ENCODE measurements at places on chromosomes 3 and 15.

- no peak for DNase-seq
Observed at GRCh38 chr3:32436816-32437189, 45.1 kb downstream of the CMTM7 start.

GRCh38 chr15:73870700-73871408 is 2.5 kb upstream of the TBC1D21 start:
- no peak for DNase-seq

DNA sequence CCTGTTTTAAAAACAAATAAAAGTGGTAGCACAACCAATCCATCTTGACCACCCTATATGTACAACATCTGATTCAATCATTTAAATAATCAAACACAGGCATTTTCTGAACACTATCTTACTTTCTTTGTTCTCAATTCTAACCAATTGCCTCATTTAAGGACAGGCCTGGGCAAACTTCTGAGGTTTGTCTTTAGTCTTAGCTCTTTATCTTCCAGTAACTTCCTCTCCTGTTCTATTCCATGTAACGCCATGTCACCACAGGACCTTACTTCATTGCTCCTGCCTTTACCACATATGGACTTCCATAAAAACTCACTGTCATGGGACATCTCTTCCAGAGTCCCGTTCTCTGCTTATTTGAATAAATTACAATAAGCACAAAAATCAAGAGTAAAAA is 14.9 kb downstream of the HDGFL3 start:
- DNase-seq, result no peak

- DNase-seq, result no peak
Observed at GRCh38 chr3:171748064-171748924, 62.0 kb downstream of the PLD1 start.

- DNase-seq, result no peak
Observed at GRCh38 chr15:63258658-63259057, 18.7 kb upstream of the APH1B start.

- no peak for DNase-seq
Observed at GRCh38 chr15:97708252-97708651, 252.3 kb upstream of the ARRDC4 start.

DNA sequence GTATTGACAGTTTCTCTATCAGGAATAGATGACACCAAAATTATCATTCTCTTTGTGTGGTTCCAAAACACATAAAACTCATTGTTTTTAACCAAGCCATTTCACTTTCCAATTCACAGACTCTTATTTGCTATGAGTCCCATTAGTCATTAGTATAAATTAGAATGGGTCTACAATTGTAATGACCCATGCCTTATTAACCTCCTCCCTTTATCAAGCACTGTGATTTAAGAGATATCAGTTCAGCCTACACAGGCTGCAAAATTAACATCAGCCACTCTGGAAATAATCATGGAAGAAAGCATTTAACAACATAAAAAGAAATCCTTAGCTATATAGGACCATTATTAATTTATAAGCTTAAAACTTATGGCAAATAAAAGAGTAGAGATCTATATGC is 440.6 kb downstream of the GBE1 start:
- DNase-seq, result no peak

- DNase-seq, result no peak
Observed at GRCh38 chr3:39096775-39097174, 10.7 kb downstream of the GORASP1 start.

DNA sequence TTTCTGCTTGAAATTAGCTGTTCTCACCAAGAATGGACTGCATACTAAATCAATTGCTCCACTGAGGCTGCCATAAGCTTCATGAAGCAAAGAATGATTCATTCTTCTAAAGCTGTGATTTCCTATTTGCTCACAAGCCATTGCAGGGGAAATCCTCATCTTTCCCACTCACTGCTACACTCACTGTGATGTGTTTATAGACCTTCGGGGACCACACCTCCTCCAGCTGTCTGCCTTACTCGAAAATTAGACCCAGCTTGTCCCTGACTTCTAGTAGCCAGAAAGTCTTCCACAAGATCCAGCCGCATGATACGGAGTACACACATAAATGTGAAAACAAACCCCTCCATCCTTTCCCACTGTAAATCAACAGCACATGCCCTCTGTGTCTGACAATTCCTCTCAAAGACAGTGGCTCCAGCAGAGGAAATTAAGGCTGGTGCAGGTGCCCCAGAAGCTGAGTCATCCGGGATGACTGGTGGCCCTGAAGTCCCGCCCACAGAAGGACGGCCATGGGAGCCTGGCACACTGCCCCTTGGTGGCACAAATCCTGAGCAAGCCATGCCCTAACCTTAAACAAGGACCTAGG is 172.0 kb downstream of the STT3B start:
- DNase-seq, result no peak

DNA sequence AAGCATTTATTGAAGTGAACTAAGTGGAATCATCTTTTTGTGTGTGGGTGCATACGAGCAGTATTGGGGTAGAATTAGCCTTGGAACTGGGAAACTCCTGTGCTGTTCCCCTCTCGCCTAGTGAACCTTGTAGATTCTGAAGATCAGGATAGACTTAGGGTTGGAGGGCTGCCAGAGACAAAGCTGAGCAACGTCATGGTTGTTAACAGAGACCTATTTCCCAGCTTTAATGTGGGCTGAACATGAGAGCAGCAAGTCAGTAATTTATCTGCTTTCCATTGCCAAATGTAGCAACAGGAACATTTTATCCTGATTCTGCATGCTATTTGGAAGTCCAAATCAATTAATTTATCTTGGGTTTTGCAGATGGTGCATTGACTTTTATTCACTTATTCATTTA is 246.6 kb downstream of the IL20RB start:
- DNase-seq, result no peak

- DNase-seq, result no peak
Observed at GRCh38 chr3:133041524-133041829, 3.3 kb downstream of the TMEM108 start.

DNA sequence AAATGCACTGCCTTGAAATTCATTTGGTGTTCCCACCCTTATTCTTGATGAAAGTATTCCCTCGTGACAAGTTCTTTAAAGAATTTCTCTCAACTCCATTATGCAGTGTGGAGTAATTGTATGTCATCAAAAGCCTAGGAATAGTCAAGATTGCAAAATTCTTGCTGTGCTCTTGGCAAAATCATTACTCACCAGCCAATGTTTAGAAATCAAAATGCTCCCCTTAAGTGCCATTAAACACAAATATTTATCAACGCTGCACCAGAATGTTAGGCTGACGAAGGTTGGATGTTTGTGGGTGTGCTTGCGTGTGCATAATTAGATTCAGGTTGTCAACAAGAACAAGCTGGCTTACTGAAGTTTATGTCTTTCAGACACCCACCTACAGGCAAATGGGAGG is 40.5 kb downstream of the SST start:
- no peak for DNase-seq

- no peak for DNase-seq
Observed at GRCh38 chr3:128311441-128311844, 155.2 kb downstream of the DNAJB8 start.

GRCh38 chr15:88428805-88429605 is 38.2 kb downstream of the MRPL46 start:
- DNase-seq, result no peak

DNA sequence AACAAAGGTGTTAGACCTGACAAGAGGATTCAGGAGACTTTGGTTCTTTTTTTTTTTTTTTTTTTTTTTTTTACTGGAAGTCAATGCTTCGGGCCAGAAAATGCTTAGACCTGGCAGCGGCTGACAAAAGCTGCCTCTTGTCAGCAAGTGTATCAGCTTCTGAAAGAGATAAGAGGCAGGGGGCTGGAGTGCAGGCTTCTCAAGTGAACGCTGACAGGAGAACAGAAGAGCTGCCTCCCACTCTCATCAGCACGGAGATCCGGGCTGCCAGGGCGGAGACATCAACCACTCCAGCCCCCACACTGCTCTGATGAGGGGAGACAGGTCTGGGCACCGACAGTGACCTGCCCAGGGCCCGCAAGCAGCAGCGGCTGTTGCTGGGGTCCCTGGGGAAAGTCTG is 9.4 kb upstream of the SCN5A start:
- no peak for DNase-seq

DNA sequence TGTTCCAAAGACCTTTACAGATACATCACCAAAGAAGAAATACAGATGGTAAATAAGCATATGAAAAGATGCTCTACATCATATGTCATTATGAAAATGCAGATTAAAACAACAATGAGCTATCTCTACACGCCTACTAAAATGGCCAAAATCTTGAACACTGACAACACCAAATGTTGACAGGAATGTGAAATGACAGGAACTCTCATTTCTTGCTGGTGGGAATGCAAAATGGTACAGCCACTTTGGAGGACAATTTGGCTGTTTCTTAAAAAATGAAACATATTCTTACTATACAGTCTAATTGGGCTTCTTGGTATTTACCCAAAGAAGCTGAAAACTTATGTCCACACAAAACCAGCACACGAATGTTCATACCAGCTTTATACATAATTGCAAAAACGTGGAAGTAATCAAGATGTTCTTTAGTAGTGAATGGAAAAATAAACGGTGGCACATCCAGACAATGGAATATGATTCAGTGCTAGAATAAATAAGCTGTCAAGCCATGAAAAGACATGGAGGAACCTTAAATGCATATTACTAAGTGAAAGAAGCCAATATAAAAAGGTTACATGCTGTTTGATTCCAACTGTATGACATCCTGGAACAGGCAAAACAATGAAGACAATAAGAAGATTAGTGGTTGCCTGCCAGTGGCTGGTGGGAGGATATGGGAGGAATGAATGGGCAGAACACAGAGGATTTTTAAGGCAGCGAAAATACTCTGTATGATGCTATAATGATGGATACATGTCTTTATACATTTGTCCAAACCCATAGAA is 81.3 kb upstream of the NEDD4 start:
- no peak for DNase-seq

DNA sequence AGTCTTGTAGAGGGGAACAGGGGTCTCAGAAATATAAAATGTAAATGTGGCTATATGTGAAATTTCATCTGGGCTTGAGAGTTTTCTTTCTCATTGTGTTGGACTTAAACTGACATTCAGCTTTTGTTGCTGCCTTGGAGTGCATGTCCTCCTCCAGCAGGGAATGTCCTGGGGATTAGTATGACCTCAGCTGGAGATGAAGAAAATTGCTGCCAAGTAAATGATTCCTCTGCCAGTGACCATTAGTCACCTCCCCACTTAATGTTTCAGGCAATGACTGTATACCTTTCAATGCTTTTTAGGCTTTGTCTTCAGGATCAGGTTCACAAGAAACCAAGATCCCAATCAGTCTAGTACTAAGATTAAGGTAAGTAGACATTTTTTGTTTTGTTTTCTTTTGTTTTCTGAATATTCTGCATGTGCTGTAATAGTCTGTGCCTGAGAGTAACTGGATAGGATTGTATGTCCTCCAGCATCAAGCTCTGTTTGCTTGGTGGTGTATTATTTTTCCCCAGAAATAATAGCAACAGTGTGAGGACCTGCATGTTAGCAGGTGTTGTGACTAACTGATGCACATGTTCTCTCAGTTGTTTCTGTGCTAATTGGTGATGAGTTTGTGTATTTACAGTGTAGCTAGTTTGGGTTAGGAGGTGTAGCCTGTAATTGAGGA is 18.1 kb upstream of the SLC22A13 start:
- no peak for DNase-seq

GRCh38 chr3:71397046-71397445 is 186.5 kb downstream of the FOXP1 start:
- DNase-seq, result no peak
